Activated CD4-positive, alpha-beta T cell treated with anti-CD3 and anti-CD28 coated beads, Interleukin-2, amount 10 ng/mL, durations not matched to agents 7 days and 5 days (primary cell): ENCODE measurements at places on chromosomes 5 and 9. TPM values are rescaled to one million over a fixed set of nuclear protein-coding genes. Genes with fewer than 3 reads are reported as not detected.

Gene DOCK8
- total RNA-seq: 270 TPM

Gene CCIN
- total RNA-seq: 0.17 TPM

Gene MEGF10
- not detected for total RNA-seq

Gene INVS
- 16.9 TPM for total RNA-seq

Gene FAM81B
- total RNA-seq: not detected

Gene TNFSF15
- total RNA-seq: 2.5 TPM

Gene DRD1
- not detected for total RNA-seq

Gene ISOC1
- total RNA-seq: 15.0 TPM

Gene RBM18
- 21.5 TPM for total RNA-seq

Gene PRLR
- not detected for total RNA-seq

Gene NDOR1
- total RNA-seq: 44.2 TPM

Gene C5orf52
- not detected for total RNA-seq

Gene SMARCA2
- total RNA-seq: 274 TPM

Gene KIF20A
- total RNA-seq: 70.9 TPM

Gene MSH3
- 25.4 TPM for total RNA-seq

Gene LCN2
- total RNA-seq: not detected

Gene RANBP17
- total RNA-seq: not detected

Gene OXCT1
- 58.7 TPM for total RNA-seq

Gene SLC25A2
- 0.42 TPM for total RNA-seq

Gene HINT1
- total RNA-seq: 274 TPM

Gene NSG2
- not detected for total RNA-seq

Gene TMCO6
- total RNA-seq: 33.5 TPM

Gene RNF183
- not detected for total RNA-seq

Gene CDHR2
- 1.3 TPM for total RNA-seq

Gene DCP2
- 122 TPM for total RNA-seq

Gene PRDM9
- not detected for total RNA-seq

Gene SPINK4
- not detected for total RNA-seq

Gene IFNA21
- not detected for total RNA-seq

Gene TCF7
- total RNA-seq: 271 TPM

Gene PRRX2
- not detected for total RNA-seq

Gene CCL27
- not detected for total RNA-seq

Gene CDX1
- not detected for total RNA-seq

Gene PIK3R1
- 97.0 TPM for total RNA-seq

Gene SLC25A46
- 41.4 TPM for total RNA-seq

Gene ADAMTS6
- 2.8 TPM for total RNA-seq

Gene TRIP13
- total RNA-seq: 38.6 TPM

Gene FAM151B
- 0.52 TPM for total RNA-seq

Gene TLX3
- not detected for total RNA-seq

Gene EFCAB9
- total RNA-seq: not detected

Gene SLC34A3
- total RNA-seq: not detected

Gene ENTPD2
- not detected for total RNA-seq

Gene ARL14EPL
- not detected for total RNA-seq

Gene OCLN
- 3.9 TPM for total RNA-seq

Gene PCDHGB2
- 0.10 TPM for total RNA-seq

Gene RAB3C
- total RNA-seq: not detected

Gene PCDHA7
- not detected for total RNA-seq

Gene MROH2B
- not detected for total RNA-seq

Gene PDZD2
- total RNA-seq: not detected

Gene SLC6A3
- total RNA-seq: 0.08 TPM

Gene GMCL2
- not detected for total RNA-seq

Gene OLFM1
- total RNA-seq: not detected

Gene PDCD1LG2
- total RNA-seq: 2.2 TPM

Gene ACSL6
- total RNA-seq: 38.8 TPM

Gene SNX18
- total RNA-seq: 19.7 TPM

Gene ATG10
- total RNA-seq: 6.6 TPM
